ENCODE measurements at places on chromosomes 2 and 18.

DNA sequence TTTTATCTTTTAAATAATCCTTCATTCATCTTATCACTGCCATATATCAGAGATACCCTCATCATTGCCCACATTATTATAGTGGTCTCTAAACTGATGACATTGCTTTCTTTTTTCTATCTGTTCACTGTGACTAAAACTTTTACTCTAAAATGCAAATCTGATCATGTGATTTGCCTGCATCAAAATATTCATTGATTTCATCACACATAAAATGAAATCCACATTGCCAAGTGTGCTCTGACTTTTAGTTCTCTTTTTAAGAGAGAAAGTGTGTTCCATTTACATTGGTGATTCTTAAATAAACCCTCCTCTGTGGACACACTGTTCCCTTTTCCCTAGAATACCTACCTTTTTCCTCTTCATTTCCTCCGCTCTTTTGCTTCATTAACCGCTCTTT is 7.5 kb downstream of the REL start:
- DNase-seq, result no peak

DNA sequence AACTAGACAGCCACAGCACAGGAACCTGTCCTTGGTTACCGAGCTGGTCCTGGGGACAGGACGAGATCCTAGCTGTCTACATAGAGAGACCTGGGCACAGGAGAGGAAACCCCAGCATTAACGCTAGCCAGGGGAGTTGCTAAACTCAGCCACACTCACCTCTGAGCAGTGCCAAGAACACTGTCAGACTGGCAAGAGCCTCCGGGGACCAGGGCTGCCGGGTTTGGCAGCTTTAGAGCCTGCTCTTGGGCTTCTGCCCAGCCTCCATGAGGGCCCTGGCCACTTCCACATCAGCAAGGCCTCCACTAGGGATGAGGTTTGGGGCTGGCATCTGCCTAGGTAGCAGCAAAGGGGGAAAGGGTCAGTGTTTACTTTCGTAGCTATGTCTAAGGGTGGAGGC is 6.7 kb downstream of the TMBIM1 start:
- no peak for DNase-seq

DNA sequence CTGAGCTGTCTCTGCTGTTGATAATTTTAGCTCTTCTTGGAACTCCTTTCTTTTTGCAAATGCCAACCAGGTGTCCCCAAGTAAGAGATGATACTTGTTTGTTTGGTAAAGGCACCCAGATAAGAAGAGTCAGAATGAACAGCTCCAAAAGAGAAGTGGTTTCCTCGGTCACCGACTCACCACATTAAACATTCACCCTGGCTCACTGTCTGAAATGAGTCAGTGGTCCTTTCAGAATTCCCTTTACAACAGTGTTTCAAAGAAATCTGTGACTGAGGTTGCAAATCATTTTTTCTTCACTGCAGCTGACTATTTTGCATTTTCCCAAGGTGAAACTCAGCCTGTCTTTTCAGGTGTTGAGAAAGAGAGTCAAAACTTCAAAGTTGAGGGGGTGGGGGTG is 16.2 kb upstream of the CXCR4 start:
- DNase-seq, result no peak

DNA sequence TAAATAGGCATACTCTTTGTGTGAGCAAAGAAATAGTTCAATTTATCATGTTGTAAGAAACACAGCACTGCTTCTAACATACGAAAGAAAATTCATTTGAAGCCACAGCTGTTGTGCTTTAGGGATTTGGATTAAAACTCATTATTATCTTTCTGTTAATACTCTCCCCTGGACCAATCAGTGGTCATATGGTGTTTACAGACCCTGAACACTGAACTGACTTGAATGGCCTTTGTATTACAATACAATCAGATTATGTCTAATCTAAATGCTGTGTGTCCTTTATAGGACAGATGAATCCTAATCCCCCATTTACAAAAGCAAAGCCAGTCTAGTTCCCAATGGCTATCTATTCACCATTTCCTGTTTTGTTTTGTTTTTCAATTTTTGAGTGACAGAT is 36.5 kb downstream of the ZNF385B start:
- no peak for DNase-seq

DNA sequence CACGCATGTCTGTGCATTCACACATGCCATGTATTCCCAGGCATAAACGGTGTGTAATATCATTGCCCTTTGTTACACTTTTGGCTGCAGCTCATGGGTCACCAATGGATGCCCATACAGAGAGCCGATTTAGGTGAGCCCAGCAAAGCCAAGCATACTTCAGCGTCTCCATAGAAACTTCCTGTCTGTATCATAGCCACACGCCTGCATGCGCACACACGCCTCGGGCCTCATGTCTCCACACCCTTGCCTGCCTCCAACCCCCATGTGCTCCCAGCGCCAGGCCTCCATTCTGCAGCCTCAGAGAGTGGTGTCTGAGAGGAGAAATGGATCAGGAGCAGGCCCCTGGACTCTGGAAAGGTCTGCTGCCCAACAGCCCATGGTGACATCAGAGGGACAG is 33.5 kb upstream of the SELENOI start:
- DNase-seq, result no peak

DNA sequence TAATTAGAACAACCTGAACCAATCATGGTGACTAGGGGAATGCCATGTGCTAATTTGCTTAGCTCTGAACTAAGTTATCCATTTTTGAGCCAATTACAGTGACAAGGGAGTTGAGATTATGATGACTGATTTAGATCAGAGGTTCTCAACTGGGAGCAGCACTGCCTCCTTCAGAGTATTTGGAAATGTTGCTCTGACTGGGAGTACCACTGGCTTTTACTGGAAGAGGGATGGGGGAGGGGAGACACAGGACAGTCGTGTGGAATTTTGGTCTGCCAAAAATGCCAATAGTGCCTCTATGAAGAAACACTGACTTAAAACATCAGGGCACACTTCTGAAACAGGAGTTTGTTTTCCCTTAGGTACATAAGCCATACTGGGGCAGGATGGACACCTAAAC is 48.1 kb upstream of the VPS54 start:
- DNase-seq, result no peak
